ENCODE measurements at places on chromosomes 4 and X. TPM values are rescaled to one million over a fixed set of nuclear protein-coding genes. Genes with fewer than 3 reads are reported as not detected.

DNA sequence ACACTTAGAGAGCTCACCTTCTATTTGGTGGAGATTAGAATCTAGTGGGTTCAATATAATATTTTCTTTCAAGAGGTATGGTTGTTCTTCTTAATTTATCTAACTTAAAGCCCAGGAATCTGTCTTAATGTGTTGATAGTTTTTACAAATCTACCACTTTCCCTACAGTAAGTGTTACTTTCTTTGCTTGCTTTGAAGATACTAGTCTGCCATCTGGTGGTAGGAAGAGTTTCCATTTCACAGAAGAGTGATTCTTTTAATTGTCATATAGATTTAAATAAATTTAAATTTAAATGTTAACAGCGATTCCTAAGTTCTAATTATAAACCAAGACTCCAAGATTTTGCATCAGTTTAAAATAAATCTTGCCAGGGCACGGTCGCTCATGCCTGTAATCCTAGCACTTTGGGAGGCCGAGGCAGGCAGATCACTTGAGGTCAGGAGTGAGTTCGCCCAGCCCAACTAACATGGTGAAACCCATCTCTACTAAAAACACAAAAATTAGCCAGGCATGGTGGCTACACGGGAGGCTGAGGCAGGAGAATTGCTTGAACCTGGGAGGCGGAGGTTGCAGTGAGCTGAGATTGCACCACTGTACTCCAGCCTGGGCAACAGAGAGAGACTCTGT, 43.5 kb downstream of the NUDT9 start:
- DNase-seq: peak; percentile 32

GRCh38 chr4:125322366-125322730, 7.6 kb downstream of the FAT4 start:
- peak; percentile 63 for DNase-seq

DNA sequence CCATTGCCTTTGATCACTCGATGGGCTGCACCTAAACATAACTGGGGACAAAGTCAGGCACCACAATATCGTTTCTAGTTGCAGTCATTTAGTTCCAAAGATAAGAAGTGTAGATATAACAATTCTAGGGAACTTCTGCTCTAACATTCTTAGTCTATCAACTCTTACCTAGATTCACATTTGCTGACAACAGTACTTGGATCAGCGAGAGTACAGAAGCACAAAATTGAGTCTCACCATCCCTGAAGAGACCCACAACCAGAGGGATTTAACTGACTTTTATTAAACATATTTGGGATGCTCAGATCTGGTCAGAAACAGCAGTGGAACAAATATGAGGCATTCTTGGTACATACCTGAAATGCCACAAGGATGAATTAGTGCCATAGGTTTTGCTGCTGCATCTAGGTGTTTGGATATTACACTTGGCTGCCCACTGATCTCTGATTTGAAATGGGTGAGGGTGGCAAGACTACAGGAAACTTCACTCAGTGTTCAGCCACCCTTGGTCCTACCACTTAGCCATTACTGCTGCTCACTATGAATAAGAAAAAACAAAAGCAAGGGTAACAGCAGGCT, 28.9 kb upstream of the HUWE1 start:
- no peak for DNase-seq

DNA sequence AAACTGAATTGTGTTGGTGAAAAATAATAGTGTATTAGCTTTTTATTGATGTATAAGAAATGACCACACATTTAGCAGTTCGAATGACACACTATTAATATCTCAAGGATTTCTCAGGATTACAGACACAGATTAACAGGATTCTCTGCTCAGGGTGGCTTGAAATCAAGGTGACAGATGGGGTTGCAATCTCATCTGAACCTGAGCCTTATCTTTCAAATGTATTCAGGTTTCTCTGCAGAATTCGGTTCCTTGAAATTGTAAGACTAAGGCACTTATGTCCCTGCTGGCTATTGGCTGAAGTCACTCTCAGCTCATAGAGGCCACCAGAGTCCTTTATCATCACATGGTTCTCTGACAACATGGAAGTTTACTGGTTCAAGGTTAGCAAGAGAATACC, 1780.1 kb downstream of the ARAP2 start:
- no peak for DNase-seq

DNA sequence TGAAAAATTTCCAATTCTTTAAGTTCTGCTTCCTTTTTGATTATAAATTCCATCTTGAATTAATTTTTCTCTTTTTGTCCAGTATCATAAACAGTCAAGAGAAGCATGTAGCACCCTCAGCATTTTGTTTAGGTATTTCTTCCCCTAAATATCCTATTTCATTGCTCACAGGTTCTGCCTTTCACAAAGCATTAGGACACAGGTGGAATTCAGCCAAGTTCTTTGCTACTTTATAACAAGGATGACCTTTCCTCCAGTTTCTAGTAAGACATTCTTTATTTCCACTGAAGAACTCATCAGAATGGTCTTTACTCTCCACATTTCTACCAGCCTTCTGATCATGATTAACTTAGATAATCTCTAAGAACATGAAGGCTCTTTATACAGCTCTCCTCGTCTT, 7.4 kb downstream of the SLC9B1 start:
- DNase-seq: peak; percentile 60

GRCh38 chr4:183772361-183772760, 113.3 kb downstream of the TRAPPC11 start:
- no peak for DNase-seq

DNA sequence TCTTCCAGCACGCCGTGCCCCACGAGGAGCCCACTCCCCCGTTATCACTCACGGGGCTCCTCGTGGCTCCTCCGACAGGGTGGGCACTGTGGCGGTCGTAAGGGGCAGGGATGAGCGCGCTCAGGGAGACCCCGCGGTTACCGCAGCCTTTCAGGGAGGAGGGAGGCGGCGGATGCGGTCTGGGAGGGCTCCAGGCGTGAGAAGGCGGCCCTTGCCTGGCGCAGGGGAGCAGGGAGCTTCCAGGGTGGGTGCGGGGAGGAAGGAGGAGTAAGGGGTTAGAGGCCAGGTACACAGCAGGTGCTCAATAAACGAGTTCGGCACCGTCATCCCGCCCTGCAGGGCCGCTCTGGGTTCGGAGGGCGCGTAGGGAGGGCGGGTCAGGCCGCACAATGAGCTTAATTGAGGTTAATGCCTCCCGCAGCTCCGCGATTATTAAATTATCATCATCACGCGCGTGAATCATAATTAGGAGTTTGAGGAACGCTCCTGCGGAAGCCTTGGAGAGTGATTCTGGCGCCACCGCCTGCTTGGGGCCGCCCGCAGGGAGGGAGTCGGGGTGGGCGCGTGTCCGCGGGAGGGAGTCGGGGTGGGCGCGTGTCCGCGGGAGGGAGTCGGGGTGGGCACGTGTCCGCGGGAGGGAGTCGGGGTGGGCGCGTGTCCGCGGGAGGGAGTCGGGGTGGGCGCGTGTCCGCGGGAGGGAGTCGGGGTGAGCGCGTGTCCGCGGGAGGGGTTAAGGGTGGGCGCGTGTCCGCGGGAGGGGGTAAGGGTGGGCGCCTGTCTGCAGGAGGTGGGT, 7.6 kb upstream of the NKX1-1 start:
- no peak for DNase-seq

DNA sequence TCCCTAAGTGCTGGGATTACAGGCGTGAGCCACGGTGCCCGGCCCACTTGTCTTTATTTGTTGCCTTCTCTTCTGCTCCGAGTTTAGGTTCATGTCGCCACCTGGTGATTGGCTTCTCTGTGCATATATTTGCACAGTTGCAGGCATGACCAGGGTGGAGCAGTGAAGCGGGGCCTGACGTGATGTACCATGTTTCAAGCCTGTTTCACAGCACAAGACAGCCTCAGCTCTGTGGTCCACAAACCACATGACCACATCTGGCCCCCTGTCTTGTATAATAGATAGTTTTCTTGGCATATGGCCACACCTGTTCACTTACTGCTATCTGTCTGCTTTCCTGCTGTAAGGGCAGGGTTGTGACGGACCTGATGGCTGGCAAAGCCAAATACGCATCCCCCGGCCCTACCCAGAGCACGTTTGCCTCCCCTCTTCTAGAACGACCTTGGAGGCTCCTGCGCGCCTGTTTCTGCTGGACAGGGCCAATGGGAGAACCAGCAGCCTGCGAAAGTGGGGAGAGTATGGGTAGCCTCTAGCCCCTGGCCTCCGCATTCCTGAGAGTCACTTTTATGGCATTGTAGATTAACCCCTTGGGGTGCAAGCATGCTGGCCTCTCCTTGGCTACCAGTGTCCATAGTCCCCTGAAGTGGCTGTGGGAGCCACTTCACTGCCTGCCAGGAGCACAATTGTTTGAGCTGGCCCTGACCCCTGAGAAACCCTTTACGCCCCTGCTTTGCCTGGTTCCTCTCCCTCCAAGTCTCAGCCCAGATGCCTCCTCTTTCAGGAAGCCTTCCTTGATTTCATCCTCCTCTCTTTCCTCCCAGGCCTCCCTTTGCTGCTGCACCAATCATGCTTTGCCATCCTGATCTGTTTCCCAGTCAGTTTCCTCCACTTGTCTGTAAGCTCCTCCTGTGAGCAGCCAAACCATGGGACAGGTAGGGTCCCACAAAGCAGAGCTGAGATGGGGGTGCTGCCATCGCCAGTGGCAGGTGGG, 6.0 kb upstream of the SH3TC1 start:
- DNase-seq: peak; percentile 34

GRCh38 chrX:33128048-33128805, 83.1 kb downstream of the DMD start:
- no peak for DNase-seq

DNA sequence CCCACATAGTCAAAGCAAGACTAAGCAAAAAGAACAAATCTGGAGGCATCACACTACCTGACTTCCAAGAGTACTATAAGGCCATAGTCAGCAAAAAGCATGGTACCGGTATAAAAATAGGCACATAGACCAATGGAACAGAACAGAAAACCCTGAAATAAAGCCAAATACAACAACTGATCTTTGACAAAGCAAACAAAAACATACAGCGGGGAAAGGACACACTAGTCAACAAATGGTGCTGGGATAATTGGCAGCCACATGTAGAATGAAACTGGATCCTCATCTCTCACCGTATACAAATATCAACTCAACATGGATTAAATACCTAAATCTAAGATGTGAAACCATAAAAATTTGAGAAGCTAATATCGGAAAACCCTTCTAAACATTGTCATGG, 819.3 kb upstream of the FRG1 start:
- no peak for DNase-seq

DNA sequence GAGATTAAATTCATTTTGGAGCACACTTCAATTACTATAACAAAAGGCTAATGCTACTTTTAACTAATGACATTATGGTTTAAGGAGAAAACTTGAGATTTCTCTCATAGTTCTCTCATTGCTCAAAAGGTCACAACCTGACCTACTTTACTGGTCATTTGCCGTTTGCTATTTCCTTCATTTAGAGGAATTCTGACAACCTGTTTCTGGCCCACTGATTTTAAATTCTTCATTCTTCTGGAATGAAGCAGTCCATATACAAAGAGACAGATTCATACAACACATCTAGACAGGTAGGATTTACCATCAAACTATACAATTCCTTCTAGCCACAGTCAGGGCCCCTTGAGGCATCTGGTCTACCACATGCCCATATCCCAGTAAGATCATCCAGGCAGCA, 14.2 kb downstream of the RNF150 start:
- DNase-seq: peak; percentile 63

CCNA2 gene
- 6.2 TPM for total RNA-seq

ADH4 gene
- not detected for total RNA-seq

PRDM8 gene
- 0.19 TPM for total RNA-seq
